Stimulated activated CD8-positive, alpha-beta memory T cell treated with anti-CD3 and anti-CD28 coated beads, Interleukin-2, amount 100 ng/mL, for 48 hours (primary cell): ENCODE measurements at places on chromosomes 2 and 18.

DNA sequence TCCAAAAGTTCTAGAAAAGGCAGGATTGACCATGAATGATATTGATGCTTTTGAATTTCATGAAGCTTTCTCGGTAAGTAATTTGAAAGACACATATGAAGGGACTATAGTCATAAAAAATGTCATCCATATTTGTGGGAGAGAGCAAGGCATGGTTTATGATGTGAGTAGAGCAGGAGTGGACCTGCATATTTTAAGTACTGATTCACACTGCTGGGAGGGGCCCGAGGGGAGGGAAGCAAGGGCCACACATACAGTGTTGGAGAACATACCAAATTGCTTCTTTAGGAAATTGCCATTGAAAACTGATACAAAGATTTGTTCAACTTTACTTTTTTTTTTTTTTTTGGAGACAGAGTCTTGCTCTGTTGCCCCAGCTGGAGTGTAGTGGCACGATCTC, 39.4 kb downstream of the HADHB start:
- no peak for DNase-seq

DNA sequence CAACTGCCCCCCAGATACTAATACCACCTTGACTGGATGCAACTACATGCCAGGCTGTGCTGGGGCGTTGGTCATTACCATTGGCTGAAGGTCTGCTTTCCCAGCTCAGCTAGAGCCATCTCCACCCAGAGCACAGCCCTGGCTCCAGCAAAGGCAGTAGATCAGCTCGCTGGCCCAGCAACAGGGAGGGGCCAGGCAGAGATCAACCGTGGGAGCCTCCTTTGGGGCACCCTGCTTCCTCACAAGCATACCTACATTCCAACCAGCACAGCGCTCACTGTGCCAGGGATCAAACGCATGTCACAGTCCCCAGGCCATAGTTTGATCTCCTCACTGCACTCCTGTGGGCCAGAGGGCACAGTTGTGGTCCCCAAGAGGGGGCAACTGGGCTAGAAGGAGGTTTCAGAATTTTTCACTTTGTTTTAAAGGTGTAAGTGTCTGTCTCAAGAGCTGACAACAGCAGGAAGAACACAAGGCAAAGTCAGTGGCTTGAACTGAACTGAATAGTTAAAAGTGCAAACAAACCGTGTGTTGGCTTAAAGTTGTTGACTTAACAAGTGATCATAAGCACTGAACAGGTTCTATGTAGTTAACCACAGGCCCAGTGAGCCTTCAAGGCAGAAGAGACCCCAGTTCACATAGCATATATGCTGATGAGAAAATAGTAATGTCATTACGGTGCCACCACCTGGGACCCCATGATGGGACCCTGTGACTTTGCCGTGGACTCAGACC, 70.1 kb upstream of the BZW1 start:
- DNase-seq, result no peak

DNA sequence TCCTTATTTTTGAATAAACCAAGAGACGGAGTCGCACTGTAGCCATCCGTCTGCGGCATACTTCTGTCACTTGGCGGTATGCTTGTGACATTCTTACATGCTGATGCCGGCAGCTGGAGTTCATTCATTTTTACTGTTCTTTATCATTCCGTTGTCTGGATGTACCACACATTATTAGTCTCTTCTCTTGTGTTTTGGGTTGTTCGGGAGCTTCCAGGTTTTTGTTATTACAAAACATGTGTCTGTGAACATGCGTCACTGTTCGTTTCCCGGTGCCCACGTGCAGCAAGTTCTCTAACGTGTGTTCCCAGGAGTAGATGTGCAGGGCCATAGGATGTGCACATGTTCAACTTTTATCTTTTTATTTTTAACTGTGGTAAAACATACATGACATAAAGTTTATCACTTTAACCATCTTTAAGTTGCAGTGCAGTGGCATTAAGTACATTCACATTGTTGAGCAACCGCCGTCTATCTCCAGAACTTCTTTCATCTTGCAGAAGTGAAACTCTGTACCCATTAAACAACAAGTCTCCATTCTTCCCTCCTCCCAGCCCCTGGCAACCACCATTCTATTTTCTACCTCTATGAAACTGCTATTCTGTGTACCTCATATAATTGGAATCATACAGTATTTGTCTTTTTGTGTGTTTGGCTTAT, 40.1 kb downstream of the MTCL1 start:
- DNase-seq, result no peak

DNA sequence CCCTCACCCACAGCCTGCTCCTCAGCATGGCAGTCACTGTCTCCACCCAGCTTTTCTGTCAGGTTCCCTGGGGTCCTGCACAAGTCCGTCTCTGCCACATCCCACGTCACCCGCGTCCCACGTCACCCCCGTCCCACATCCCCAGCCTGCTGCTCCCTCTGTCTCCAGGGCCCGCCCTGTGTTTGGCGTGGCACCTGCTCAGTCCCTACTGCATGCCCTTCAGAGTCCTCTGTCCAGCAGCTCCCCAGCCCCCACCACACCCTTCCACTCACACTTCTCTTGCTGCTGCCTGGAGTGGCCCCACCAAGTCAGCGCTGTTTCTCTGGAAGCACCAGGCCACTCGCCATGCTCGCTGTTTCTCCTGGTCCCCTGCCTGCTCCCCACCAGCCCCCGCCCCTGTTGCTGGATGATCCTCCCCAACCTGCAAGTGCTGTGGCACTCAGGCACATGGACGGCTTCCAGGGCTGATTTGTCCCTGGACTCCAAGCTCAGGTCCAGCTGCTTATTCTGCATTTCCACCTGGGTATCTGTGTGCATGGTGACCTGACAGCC, 18.8 kb downstream of the ATG4B start:
- DNase-seq, result no peak
